ENCODE measurements at places on chromosomes 2 and 18.

DNA sequence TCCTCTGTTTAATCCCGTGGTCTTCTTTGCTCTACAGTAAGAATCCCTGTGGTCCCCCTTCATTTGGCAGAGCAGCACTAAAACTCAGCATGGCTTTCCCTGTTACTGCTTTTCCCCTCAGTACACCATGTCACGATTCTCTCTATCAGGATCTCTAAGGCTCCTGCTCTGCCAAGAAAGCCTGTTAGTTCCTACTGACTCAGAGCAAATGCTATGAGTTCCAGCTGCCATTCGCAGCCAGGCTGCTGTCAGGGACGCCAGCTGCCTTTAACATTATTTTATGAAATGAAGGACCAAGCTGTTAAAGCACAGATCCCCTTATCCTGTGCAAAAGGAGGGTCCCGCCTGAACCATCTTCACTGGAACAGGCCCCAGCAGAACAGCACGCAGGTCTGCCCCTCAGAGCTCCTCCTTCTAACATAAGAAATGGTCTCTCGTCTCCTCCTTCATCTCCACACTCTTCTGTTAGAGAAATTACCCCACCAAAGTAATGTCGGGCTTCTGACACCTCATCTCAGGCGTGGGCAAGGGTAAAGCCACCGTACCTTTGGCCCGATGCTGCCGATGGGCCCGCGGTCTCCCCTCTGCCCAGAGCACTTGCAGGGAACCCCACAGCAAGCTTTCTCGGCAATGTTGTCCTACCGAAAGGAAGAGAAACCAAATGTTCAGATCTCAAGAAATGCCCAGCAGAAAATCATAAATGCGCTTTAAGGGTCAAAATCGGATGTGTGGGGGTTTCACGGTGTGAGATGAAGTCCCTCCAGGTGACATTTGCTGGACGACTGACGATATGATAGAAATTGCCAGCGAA is 52.6 kb downstream of the COL6A3 start:
- DNase-seq, result no peak

- no peak for DNase-seq
Observed at GRCh38 chr2:98903064-98903355, 33.0 kb downstream of the CRACDL start.

GRCh38 chr2:71680925-71681324 is 227.6 kb downstream of the DYSF start:
- no peak for DNase-seq

DNA sequence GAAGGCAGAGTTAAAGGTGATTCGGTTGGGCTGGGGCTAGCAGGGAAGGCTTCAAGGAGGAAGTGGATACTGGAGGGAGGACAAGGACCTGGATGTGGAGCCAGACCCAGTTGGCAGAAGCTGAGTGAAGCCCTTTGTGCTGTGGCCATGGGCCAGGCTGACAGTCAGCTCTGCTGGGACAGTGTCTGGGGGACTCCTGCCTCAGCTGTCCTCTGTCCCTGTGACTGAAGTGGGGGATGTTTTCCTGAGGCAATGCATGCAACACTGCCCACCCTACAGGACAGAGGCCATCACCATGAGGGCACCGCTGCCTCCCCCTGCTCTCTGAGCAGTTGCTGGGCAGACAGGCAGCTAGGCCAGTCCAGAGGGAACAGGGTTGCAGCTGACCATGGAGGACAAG is 40.0 kb downstream of the ST8SIA5 start:
- DNase-seq, result no peak

DNA sequence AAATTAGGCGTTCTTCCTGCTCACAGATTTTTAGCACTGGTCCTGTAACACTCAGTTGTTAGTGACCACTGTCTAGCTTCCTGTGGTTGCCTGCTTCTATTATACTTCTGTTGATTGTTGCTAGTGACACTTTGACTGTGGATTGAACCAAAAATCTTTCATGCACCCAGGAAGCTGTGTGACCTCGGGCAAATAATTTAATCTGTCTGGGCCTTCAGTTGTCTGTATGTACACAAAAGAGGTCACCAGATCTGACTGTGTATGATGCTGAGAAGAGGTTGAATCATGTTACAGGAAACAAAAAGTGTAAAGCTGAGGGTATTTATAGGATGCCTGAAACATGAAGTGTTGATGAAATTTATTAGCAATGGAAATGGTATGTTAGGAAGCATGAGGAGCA is 12.7 kb downstream of the ICOS start:
- DNase-seq, result no peak

DNA sequence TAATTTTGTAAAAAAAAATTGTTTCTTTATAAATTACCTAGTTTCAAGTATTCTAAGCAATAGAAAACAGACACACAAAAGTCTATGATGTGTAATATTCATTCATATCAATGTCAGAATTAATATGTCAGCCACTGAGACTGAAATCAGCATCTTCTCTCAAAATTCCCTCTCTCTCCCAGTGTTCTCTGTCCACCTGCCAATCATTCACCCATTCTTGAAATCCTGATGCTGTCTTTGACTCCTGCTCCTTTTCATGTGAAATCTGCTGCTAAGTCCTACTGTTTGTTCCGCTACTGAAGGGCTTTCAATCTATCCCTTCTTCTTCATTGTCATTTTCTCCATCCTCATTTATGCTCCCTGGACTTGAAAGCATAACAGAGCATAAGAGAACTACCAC is 257.9 kb downstream of the SATB2 start:
- no peak for DNase-seq

DNA sequence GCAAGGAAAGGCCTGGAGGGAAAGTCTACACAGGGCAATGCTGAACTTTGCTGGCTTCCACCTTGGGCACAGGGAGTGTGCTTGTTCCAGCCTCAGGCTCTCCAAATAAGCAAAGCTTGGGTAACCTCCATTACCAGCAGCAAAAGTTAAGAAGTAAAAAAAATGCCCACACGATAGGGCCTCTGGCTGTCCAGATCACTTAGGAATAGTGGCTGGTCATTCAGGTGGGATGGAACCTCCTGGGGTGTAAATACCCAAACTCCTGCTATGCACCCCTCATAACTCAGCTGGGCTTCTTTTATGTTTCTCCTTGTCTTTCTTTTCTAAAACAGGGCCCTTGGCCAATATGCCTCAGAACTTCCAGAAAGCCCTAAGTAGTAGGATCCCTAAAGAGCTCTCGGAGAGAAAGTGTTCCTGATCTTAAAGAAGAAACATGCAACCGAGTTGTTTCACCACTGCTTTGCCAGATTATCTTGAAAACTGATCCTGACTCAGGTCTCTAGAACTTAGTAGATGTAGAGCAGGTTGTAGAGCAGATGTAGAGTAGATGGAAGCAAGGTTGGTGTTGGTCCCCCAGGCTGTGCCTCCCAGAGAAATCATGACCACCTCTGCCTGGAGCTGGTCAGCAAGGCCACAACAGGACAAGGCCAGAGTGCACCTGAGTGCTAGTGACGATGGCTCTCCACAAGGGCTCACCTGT is 2.0 kb upstream of the OSR1 start:
- no peak for DNase-seq

DNA sequence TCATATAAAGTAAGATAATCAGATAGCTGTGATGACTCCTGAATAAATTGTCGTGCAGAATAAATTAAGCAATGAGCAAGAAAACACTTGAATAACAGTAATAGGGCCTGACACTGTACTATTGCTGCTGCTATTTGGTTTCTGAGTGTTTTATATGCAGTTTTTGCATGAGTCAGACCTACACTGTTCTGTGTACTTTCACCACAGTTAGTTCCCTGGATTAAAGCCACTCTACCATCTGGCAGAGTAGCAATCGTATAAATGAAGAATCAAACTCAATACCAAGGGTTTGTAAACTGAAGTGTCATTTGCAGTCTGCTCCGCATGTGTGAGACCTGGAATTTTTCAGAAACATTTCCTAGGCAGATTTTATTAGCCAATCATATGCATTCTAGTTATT is 398.6 kb upstream of the CDH7 start:
- DNase-seq, result no peak

DNA sequence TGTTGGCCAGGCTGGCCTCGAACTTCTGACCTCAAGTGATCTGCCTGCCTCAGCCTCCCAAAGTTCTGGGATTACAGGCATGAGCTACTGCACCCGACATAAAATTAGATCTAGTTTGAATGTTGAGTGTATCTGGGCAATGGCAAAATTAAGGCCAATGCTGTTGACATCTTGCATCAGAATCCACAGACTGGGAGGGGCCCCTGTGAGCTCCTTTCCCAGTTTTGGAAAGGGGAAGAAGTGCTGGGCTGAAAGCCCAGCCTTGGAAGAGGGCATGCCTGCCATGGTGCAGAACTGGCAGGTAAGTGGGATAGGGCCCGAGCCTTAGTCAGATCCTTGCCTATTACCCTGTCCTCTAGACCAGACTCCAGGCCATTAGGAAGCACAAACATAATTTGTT is 4.5 kb upstream of the MYOM1 start:
- DNase-seq, result no peak

DNA sequence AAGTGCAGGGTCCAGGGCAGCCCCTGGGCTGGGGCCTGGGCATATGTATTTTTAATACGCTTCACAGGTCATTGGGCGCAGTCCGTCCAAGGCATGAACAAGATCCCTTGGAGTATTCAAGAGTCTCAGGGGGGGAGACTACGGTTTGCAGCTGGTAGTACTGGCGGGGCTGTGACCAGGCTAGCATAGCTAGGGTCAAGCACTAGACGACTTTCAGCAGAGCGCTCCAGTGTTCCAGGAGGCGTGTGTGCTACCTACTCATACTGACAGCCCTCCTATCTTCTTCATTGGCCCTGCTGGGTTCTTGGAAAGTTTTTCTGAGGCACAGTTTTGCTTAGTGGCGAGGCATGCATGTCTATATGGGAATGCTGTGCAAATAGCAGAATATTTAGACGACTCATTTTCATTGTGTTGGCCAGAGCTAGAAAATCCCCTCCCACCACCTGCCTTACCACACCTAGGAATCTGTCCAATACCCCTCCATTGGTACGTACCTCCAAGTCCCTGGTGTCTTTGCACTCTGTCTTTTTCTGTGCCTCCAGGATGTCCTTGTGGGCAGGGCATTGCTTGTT is 68.2 kb downstream of the GLI2 start:
- DNase-seq, result no peak

- DNase-seq, result peak; percentile 83
Observed at GRCh38 chr18:23071285-23071684, 64.0 kb upstream of the CABLES1 start.

DNA sequence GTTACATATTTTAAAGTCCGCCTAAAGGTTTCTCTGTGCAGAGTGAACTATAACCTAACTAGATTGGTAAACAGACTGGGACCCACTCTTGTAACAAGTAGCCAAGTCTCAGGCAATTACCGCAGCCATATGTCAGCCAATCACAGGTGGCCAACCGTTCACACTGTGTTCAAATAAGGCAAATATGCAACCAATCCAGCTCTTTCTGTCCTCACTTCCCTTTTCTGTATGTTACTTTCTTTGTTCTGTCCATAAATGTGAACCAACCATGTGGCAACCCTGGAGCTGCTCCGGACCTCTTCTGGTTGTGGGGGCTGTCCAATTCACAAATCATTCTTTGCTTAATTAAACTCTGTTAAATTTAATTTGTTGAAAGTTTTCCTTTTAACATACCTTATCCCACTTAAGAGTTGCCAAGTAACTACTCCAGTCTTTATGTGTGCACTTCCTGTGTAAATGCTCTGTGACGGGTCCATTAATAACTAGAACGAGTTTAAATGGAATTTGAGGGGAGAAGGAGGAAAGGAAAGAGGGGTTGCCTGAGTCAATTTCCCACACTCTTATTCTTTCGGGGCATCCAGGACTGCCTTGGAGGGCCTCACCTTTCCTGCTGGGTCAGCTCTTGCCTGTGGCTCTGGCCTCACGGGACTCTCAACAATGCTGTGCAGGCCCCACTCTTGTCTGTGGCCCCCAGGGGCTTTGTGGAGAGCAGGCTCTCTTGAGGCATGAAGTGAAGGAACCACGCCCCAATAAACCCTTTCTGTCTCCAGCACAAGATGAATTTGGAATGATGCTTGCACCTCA is 6.6 kb upstream of the RPL37A start:
- DNase-seq, result no peak

- DNase-seq, result no peak
Observed at GRCh38 chr18:269480-270095, 1.7 kb upstream of the THOC1 start.

DNA sequence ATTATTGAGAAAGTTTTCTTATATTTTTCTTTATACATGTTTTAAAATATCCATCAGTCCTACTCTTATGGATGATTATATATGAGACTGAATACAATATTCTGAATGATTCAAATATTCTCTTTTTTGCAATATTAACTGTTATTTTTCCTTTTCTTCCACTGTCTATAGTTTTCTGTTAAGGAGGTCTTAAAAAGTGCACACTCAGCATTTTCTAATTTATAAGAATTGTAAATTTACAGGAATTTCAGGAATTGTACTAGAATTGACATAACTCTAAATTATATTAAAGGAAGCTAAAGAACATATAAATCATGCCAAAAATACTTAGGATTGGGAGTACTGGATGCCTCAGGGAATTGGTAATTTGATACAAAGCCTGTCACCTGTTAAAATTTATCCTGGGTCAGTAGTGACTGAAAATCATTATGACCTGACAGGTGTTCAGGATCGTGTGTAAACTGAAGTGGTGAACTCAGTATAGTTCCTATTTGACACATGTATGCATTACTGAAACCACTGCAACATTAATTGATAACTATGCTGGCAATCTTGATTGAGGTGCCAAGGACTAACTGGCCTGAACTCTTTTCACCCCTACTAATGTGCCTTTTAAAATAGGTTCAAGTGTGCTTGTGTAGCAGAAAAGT is 30.4 kb downstream of the MSTN start:
- no peak for DNase-seq

- DNase-seq, result no peak
Observed at GRCh38 chr18:46062781-46063180, 9.3 kb downstream of the PSTPIP2 start.

DNA sequence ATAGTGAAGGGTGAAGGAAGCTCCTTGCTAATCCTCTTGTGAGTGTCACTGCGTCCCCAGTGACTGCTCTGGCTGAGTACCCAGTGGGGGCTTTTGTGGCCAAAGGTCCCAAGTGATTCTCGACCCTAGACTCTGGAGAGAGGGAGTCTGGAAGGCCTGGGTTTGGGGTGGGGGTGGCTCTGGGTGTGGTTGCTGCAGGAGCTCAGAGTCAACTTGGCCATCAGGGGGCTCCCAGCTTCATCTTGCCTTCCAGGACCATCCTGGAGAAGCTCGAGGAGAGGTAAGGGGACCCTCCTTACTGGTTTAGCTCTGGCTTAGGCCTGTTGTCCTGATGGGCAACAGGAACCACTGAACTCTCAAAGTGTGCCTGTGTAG is 592 bp downstream of the PSD4 start:
- no peak for DNase-seq

GRCh38 chr2:97754690-97755346 is 41.4 kb downstream of the ZAP70 start:
- no peak for DNase-seq

GRCh38 chr18:72869226-72870185 is 1.7 kb upstream of the NETO1 start:
- no peak for DNase-seq

Data from stimulated activated CD4-positive, alpha-beta T cell treated with anti-CD3 and anti-CD28 coated beads, Interleukin-4, amount 100 ng/mL, for 4 hours (primary cell).